ENCODE measurements at places on chromosomes 5 and 9.

- no peak for DNase-seq
Observed at GRCh38 chr5:40321514-40321913, 358.2 kb upstream of the PTGER4 start.

- DNase-seq = no peak
Observed at GRCh38 chr5:16144416-16144815, 35.2 kb downstream of the MARCHF11 start.

DNA sequence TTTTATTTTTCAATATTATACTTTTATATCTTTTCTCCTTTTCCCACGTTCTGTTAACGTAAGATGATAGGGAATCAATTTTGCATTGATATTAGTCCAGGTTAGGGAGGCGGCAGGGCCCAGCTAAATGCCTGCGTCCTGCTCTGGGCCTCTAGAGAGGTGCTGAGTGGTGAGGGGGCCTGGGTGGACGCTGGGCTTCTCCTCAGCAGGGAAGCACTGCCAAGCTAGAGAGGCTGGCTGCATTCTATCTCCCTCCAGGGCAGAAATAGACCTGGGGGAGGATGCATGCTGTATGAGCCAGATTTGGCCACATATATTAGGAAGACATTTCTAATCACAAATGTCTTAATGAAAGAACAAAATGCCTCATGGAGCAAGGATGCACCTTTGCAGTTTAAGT lies 43.6 kb upstream of the NKX2-5 start:
- DNase-seq = no peak

GRCh38 chr9:130452835-130453234 lies 8.1 kb downstream of the ASS1 start:
- DNase-seq = no peak

DNA sequence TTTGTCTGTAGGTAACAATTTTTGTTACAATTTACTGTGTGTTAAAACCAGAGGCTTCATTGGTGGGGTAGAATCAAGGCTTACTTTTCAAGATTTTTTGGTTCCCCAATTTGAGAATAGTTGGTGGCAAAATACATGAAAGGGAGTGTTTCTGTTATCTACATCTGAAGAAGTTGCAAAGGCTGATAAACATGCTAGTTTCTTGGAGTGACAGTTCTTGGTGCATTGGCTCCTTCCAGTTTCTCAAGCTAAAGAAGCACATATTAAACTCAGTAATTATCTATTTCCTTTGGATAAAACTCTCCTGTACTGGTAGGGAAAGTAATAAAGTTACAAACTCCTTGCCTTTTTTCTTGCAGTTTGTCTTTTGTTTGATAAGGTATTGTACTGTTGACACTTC lies 5.9 kb downstream of the MACIR start:
- DNase-seq = no peak

GRCh38 chr5:81007637-81008027 lies 47.5 kb downstream of the RASGRF2 start:
- no peak for DNase-seq

DNA sequence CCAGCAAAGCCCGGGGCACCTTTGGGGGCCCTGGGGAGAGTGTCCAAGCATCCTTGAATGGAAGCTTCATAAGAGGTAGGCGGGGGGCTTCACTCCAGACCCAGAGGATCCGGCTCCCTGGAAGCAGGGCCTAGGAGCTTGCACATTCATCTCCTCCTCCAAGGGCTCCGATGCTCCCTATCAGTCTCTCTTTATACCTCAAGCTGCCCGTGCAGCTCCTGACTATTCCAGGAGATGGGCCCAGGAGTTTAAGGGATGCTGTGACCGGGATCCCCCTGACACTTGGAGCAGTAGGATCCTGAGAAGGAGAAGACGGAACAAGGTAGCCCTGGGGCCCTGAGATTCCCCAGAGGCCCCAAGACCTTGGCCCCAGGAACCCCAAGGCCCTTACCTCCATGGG lies 25.9 kb downstream of the CSF1R start:
- DNase-seq = no peak

GRCh38 chr5:15386122-15386521 lies 113.9 kb upstream of the FBXL7 start:
- DNase-seq = no peak

GRCh38 chr5:66171349-66172344 lies 27.5 kb downstream of the SREK1 start:
- peak; percentile 36 for DNase-seq

- DNase-seq = no peak
Observed at GRCh38 chr9:113635586-113635985, 172.1 kb downstream of the RGS3 start.

GRCh38 chr9:134318941-134319305 lies 7.3 kb upstream of the RXRA start:
- DNase-seq = no peak

- no peak for DNase-seq
Observed at GRCh38 chr9:85516455-85516854, 225.3 kb downstream of the AGTPBP1 start.

GRCh38 chr5:1836891-1837880 lies 36.0 kb downstream of the NDUFS6 start:
- no peak for DNase-seq
